ENCODE measurements at places on chromosomes 3 and 15.

DNA sequence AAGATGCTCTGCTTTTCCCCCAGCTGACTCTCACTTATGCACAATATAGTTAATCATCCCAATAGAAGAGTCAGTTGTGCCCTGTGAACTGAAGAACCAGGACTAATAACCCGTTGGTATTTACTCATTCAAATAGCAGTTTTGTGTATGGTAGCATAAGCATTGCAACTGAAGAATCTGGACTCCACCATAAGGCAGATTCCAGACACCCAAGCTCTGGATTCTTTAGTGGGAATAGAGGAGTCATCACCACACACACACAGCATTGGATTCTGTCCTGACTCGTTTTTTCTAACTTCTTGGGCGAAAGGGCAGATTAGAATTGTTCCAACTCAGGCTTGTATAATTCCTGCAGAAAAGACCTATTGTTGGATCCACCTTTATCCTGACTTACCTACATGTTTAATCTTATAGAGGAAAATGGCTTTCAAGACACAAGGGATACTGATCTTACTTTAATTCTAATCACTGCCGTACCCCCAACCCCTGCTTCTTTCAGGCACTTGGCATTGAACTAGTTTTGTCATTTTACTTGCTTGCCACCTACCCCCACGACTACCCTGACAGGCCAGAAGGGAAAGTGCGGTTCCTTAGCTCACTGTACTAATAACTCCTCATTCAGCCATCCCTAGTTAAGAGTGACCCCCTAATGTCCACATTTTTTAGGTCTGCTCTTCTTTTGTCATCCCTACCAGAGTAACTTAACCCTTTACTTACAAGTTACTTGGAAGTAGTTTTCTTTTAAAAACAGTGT is 42.3 kb downstream of the NKIRAS1 start:
- DNase-seq = no peak

DNA sequence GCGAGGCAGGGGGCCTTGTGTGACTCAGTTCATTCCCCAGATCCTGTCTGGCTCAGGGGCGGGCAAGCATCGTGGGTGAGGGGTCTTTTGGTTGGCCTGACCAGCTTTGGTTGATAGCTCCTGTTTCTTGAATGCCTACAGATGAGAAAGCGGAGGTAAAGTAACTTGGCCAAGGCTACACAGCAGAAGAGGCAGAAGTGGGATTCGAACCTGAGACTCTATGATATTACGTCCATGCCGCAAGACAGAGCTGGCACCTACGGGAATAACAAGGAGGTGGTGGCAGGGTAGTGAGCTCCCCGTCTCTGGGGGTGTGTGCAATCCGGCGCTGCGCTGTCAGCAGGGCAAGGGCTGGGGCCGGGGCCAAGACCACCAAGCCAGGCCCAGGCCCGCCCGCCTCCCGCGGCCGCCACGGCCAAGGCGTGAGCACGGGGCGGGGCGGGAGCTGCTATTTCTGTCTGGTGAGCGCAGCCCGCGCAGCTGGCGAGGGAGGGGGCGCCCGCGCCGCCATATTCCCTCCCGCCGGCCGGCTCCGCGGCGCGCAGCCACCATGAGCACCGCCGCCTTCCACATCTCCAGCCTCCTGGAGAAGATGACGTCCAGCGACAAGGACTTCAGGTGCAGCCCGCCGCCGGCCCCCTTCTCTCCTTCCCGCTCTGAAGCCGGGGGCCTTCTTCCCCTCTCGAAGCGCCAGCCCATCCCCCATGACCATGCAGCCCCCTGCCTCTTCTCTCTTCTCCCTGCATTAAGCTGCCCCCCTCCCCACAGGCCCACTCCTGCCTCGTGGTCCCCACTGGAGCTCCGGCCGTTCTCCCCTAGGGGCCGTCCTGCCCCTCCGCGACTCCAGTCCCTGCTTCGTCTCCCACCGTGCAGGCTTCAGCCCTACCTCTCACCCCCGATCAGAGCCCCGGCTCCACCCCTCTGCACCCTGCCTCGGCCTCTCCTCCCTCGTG is at the start of gene CAND2:
TSS of gene CAND2 (plus strand) at position 510 of the 953 bp plus-strand sequence. CDS start at position 551, 41 bp downstream.
- no peak for DNase-seq

GRCh38 chr3:195394700-195395099 is 48.1 kb downstream of the ACAP2 start:
- DNase-seq = no peak

GRCh38 chr3:155367506-155367905 is 74.0 kb upstream of the STRIT1 start:
- no peak for DNase-seq

DNA sequence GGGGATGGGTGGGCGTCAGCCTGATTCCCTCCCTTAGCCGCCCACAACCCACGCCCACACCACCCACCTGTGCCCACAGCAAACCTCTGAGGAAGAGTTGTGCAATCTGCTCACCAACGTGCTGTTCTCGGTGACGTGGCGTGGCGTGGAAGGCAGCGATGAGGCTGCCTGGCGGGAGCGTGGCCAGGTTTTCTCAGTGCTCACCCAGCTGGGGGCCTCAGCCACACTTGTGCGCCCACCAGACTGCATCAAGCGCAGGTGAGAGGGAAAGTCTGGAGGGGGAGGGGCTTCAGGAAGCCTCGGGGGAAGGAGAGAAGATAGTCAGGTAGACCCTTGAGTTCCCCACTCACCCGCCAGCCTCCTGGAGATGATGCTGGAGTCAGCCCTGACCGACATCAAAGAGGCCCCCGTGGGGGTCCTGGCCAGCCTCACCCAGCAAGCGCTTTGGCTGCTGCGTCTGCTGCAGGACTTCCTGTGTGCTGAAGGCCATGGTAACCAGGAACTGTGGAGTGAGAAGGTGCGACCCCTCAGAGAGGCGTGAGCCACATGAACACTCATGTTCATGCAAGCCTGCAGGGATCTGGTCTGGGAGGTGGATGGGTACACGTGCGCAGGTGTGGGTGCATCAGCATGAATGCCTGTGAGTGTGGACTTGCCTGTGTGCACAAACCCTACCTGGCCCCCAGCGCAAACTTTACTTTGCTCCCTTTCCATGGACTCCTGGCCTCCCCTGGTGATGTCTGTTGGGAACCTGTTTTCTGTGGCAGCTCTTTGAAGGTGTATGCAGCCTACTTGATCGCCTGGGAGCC is 21.7 kb downstream of the NBEAL2 start:
- DNase-seq = no peak

GRCh38 chr3:175001091-175001490 is 142.0 kb downstream of the NAALADL2 start:
- DNase-seq = no peak

Measured in MV-4-11 (cell line).